H1 (cell line): ENCODE measurements at places on chromosomes 13 and 19.

GRCh38 chr13:40187841-40188591 lies 478.4 kb downstream of the FOXO1 start:
- no peak for DNase-seq

GRCh38 chr13:29771247-29771646 lies 79.2 kb downstream of the UBL3 start:
- DNase-seq: no peak

DNA sequence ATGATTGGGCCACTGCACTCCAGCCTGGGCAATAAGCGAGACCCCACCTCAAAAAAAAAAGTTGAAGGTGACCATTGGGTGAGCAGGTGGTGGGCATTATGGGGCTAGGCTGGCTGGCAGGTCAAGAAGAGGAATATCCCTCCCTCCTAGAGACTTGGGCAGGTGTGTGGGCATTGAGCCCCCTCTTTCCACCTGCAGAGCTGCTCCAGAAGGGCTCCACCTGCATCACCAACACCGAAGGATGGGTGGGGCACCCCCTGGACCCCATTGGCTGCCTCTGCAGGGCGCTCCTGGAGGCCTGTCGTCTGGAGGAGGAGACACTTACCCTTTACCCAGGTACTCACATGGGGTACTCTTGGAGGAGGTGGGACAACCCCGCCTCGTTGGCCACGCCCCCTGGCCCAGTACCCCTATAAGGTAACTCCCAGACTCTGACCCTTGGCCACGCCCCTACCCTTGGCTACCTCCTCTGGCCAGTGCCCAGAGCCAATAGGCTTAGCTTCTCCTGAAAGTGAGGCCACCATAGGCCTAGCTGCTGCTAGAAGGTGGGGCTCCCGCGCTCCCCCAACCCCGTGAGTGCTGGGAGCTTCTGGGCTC lies 21.9 kb downstream of the ZSWIM4 start:
- peak; percentile 99 for DNase-seq

GRCh38 chr19:12913011-12913561 lies 6.0 kb downstream of the SYCE2 start:
- no peak for DNase-seq

DNA sequence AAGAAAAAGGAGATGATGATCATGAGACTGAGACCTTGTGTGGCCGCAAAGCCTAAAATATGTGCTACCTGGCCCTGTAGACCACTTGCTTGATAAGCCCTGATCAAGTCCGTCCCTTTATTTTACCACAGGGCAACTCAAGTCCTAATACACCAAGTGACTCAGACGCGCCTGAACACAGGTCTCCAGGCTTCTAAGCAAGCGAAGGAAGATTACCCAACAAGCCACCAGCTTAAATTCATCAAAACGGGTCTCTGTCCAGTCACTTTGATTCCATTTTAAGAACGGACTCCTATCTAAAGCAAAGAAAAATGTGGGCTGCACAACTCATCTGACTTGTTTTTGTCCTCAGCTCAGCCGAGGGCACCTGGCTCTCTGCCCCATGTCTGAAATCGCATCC lies 26.8 kb downstream of the SLC7A1 start:
- DNase-seq: no peak

- DNase-seq: no peak
Measured at GRCh38 chr13:109483284-109483683, 303.1 kb downstream of the IRS2 start.

GRCh38 chr13:110938662-110939421 lies 24.0 kb upstream of the ANKRD10 start:
- DNase-seq: no peak

- DNase-seq: no peak
Measured at GRCh38 chr19:38917921-38918491, 6.0 kb upstream of the CCER2 start.
